ENCODE measurements at places on chromosomes 2 and 18. TPM values are rescaled to one million over a fixed set of nuclear protein-coding genes. Genes with fewer than 3 reads are reported as not detected.

DNA sequence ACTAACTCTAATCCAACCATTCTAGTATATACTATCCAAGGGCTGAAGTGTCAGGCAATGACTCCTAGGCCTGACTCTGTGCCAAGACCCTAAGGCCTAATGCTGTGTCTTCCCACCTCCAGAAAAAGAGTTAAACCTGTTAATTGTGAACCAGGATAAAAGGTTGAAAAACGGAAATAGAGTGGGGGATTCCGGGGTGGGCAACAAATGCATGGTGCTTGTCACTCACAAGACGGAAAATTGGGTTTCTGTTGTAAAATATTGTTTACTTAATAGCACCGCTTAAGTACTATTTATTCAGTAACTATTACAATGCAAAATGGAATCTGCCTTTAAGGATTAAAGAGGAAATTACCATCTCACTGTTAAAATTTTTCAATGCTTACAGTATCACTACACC, 3.2 kb downstream of the STK17B start:
- peak; percentile 57 for DNase-seq

- no peak for DNase-seq
Measured at GRCh38 chr2:239886781-239887180, 138.4 kb downstream of the NDUFA10 start.

DNA sequence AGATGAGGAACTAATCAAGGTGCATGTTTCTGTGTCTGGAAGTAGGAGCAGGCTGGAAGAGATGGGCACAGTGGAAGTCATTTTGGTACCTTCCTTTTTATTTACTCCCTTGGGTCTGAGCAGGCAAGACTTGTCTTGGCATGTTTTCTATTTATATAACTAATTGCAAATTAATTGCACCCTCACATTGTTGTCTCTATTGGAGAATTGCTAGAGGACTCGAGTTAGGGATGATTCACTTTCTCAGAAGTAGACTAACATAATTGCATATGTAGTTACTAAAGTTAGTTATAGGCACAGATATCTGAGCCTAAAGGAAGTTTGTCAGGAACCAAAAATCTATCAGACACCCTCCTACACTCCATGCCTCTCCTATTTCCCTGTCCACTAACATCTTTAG, 92.8 kb upstream of the NRP2 start:
- no peak for DNase-seq

- DNase-seq, result no peak
Measured at GRCh38 chr2:80111185-80111584, 193.4 kb downstream of the LRRTM1 start.

The LDLRAD4 gene
- total RNA-seq, result 15.9 TPM

DNA sequence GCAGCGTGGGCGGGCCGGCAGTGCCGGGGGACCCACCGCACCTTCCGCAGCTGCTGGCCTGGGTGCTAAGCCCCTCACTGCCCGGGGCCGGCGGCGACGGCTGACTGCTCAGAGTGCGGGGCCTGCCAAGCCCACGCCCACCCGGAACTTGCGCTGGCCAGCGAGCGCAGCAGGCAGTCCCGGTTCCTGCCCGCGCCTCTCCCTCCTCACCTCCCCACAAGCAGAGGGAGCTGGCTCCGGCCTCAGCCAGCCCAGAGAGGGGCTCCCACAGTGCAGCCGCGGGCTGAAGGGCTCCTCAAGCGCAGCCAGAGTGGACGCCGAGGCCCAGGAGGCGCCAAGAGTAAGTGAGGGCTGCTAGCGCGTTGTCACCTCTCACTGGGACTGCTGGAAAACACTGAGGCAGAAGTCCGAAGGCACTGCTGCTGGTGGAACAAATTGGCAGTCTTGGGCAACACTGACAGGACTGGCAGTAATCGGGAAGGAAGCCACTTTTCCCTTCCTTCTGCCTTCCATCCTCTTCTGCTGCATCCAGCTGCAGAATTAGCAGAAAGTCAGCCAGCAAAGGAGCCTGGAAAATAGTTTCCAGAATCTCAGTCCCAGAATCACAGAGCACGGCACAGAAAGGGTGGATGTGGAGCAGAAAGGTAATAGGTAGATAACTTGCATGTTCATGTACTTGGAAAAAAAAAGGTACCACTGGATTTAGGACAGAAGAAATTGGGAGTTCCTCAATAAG, 179.4 kb upstream of the FN1 start:
- no peak for DNase-seq

The SPATA3 gene
- total RNA-seq, result not detected

DNA sequence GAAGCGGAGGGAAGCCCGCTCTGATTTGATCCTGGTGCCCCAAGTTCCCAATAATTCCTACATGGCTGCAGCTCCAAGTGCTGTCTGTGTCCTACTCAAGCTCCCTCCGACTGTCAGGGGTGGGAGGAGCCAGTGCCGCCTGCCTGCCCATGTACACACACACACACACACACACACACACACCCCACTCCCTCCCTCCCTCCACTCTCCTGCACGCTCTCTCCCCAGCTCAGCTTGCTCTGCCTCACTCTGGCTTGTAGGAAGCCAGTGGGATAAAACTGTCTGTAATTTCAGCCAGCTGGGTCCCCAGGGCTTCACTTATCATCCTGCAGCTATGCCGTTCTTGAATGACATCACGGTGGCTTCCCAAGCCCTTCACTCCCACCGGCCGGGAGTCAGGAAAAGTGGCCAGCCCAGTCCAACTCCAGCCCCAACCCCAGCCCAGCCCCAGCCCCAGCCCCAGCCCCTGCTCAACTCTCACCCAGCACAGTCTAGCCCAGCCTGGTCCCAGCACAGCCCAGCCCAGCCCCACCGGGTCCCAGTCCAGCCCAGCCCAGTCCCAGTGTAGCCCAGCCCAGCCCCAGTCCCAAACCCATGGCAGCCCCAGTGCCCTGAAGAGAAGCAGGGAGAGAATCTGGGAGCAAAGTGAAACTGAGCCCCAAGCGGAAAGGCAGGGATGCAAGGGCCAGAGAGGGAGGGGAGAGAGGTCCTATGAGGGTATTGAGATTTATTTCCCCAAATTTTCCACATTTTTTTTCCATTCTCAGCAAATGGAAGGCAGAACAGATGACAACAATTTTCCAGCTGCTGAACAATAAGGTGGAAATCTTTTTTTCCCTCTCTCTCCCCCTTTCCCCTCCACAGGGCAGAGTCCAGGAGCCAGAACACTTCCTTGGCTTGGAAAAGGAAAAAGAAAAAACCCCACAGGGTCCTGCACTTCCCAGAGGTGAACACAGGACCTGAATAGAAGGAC, 144.0 kb downstream of the TNS1 start:
- peak; percentile 60 for DNase-seq

DNA sequence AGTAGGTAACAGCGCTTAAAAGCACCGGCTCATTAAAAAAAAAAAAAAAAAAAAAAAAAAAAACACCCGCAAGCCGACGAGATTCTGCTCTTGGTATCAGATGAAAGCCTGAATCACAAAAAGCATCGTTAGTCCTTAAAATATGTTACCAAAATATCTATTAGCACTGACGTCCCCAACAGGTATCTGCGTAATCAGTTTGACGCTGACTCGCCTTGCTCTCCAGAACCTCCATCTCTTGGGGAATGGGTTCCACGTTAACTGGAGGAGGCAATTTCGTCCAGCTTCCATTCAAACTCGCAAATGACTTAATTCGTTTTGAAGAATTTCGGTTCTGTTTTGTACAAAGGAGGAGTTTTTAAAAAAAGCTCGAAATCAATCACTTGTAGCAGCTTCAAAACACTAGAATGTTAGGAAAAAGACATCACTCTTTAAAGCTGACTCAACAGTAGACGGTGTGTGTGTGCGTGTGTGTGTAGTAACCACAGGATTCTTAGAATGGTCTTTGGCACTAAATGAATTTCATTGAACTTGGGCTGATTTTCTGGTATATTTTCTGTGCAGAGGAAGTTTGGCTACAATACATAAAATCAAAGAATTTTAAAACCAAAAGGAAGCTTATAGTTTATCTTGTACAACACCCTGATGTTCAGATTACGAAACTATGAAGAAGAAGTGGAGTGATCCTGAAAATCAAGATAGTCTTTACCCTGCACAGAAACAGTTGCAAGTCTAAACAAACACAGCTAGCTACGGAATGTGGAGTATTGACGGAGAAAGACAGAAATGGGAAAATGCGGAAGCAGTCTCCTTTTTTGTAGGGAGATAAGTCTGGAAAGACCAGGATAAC, 1.1 kb upstream of the PGAP1 start:
- peak; percentile 50 for DNase-seq

DNA sequence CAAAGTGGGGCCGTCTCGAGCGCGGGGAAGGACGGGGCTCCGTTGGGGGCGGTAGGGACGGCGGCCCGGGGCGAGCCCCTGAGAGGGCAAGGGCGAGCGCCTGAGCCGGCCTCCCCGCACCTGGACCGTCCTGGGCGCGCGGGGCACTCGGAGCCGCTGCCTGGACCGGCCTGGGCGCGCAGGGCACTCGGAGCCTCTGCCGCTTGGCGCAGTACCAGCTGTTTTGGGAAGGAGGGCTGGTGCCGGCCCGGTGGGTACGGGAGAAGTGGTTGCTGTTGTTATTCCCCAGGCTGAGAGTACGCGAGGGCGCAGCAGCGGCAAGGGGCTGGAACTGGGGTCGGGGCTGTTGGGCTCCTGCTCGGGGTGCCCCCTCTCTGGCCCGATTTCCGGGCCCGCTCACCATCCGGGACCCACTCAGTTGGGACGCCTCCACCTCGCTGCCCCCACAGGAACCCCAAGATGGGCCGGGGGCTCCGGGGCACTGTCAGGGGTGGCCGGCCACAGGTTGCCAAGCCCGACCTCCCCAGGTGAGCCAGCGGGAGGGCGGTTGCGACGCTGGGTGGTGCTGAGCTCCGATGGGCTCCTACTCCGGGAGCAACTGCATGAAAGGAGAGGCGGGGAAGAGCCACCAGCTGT, 579 bp downstream of the ARHGEF4 start:
- no peak for DNase-seq

The MSH6 gene
- 53.0 TPM for total RNA-seq

GRCh38 chr18:58359218-58359617, 269.7 kb downstream of the ALPK2 start:
- DNase-seq, result no peak

The KRTCAP3 gene
- total RNA-seq, result 0.51 TPM

- no peak for DNase-seq
Measured at GRCh38 chr18:29161429-29161828, 984.5 kb upstream of the CDH2 start.

The STPG4 gene
- total RNA-seq, result not detected

GRCh38 chr2:137607722-137608318, 356.5 kb upstream of the HNMT start:
- no peak for DNase-seq

DNA sequence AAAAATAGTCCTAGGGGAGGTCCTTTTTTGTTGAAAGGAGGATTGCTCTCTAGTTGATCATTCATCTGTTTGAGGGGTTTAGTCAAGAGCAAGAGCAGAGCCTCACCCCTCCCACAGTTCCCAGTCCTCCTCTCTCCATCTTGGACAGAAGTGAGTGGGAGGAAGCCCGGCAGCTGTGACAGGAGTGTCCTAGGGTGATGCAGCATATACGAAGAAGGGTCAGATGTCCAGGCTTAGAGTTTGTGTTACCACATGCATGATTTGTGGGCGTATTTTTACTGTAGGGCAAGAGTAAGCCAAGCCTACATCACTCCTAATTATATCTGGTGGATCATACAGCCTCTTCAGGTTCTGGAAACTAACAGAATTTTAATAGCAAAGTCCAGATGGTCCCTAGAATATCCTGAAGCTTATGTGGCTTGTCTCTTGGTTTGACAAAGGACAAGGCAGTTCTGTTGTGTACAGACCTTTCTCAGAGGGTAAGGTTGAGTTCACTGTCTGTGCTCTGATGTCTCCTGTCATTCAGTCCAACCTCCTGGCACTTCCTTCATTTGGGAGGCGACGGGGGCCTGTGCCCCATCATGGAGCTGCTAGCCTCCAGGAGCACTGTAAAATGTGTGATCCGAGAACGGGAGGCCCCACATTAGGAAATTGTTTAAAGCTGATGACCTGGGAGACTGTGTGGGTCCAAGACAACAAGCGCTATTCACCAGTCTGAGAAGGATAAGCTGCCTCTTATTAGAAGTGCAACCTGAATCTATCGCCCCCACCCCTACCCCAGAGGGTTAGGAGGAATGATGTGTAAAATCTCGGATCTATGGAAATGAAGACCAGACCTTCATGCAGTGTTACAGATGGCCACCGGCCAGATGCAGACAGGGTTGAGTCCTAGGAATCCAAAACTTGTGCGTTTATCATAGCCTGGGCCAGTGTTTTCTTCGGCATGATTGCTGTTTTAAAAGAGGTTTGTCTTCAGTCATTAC, 6.9 kb downstream of the CEP68 start:
- no peak for DNase-seq

GRCh38 chr18:8235894-8236293, 373.3 kb upstream of the RAB12 start:
- DNase-seq, result no peak

DNA sequence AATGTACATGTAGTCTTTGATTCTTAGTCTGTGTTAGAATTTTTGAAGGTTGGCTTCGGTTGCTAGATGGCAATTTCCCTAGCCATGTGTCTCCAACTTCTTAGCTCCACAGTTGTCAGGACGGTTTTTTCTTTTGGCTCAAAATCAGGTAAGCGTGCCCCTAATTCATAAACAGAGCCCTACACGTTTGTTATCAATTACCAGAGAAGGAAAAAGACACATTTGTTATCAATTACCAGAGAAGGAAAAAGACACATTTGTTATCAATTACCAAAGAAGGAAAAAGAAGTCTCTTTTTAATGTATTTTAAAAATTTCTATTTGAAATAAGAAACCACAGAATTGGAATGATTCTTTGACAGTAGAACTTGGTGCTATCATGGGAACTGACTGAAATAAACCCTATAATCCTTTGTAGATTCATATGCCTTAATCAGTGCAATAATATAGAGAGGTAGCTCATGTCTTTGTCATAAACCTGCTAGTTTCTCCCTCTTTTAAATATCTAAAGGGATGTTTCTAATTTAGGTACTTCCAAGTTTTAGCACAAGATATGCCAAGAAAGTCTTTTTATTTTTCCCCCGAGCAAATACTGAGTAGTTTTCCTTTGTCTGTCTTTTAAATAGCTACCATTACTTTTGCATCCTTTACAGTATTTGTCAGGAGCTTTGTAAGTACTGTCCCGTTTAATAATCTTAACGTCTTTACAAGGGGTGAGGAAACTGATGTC, 35.9 kb downstream of the CAMKMT start:
- DNase-seq, result no peak

Data from dermis blood vessel endothelial cell (primary cell).